Anterior cingulate cortex (tissue), 58 donors: ENCODE measurements at places on chromosomes 1 and 21.
A peak's percentile ranks its signal among the peaks of the same experiment; 100 is the strongest.

DNA sequence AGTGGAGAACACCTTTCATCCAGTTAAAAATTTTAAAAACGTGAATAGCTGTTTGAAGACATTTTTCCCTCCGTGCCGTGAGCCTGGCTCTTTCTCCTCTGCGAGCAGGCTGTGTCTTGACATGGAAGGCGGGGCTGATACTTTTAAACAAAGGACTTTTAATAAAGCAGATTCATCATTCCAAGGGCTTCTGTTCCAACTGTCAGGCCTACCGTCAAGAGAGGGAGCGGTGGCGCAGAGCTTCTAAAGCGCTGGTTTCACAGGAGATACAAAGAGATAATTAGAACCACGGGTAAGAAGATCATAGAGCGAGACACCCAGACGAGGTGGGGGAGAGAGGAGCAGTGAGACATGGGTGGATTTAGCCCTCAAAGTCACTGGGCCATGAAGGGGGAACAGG lies 247.4 kb upstream of the C1orf174 start:
- no peak for DNase-seq

- no peak for DNase-seq
Measured at GRCh38 chr21:38819051-38819718, 13.5 kb downstream of the ETS2 start.

GRCh38 chr1:232805269-232806185 lies at the start of gene MAP10:
TSS of gene MAP10 (plus strand) at chr1:232805416. CDS start at chr1:232805450, 34 bp downstream.
- peak; percentile 50 for DNase-seq

DNA sequence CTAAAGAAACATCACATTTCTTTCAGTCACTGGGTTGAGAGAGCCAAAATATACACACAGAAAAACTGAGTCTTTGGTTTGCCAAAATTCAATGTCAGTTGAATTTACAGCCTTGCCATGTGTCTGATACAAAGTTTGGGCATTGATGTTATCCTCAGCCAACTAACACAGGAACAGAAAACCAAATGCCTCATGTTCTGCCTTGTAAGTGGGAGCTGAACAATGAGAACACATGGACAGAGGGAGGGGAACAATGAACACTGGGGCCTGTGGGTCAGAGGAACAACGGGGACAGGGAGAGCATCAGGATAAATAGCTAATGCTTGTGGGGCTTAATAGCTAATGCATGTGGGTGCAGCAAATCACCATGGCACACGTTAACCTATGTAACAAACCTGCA lies 39.6 kb upstream of the C21orf91 start:
- peak; percentile 17 for DNase-seq
